ENCODE measurements at places on chromosomes 13 and 19.

DNA sequence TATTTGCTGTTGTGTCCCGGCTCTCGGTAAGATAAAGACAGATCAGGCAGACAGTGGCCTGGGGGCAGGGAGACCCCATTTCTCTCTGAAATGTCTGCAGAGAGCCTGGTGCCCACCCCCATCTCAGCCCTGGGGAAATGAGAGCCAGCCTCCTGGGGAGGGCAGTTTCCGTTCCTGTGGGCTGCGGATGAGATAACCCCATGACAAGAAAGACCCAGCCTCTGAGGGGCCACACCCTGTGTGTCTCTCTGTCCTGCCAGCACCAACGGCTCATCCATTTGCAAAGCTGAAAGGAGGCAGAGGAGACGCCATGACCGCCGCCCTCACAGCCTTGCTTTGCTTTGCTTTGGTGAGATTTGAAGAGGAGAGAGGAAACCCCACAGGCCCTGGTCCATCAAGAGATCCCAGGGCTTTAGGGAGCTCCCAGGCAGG lies 28.1 kb upstream of the KIR3DL3 start:
- no peak for DNase-seq

DNA sequence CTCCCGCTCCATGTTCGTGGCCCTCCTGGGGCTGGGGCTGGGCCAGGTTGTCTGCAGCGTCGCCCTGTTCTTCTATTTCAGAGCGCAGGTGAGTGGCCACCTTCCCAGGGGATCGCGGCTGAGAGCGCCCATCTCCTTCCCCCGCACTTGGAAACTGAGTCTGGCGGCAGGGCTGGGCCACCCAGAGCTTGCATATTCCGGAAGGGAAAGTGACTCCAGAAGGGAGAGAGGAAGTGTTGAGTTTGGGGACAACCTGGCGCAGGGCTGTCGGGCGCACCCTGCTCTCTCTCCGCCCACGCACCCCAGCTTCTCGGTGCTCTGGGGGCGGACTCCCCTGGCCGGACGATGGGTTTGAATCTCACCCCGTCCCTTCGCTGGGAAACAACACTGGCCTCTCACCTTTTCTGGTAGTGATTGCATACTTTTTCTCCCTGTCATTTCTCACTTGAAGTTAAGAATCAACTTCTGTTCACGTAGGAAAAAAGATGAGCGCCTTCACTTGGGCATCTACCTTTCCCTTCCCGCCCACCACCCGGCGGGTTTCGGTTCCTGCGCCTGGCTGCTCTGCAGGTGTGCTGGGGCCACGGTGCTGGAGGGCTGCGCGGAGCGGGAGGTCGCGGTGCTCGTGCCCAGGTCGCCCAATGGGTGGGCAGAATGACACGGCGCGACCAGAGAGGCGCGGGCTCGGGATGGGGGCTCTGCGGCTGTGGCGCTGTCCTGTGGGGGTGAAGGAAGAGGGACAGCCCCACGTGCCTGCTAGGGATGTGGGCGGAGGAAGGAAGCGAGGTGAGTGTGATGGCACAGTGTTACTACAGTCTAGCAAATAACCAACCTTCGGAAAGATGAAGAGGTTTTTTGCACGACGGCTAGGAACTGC lies 721 bp downstream of the TNFSF11 start:
- DNase-seq: peak; percentile 78

DNA sequence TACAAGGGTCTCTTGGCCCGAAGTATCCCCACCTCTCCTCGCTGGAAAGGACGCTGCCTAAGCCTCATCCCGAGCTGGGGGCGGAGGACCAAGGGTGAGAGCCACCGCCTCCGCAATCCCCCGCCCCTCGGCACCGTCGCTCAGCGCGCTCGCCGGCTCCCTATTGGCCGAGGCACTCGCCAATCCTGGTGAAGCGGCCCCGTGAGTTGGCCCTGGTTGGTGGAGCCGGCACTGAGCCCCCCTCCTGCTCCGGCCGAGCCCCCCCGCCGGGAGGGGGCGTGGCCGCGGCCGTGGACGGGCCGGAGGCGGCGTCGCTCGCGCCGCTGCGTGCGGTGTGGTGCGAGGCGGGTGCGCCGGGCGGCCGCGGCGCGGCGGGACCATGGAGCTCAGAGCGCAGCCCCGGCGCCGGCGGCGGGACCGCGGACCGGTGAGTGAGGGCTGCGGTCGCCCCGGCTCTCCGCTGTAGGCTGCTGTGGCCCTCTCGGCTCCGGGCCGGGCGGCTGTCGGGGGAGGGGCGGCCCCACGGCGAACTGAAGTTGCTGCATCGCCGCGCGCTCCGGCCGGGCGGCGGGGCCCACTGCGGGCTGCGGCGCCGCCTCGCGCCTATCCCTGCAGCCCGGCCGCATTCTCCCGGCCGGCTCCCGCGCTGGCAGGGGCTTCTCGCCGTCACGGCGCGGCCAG lies at the start of gene WASF3:
Gene WASF3 (plus strand): TSS at position 291 of the 681 bp plus-strand sequence. CDS start 84,588 bp downstream, outside the sequence.
- DNase-seq: peak; percentile 80

- no peak for DNase-seq
Measured at GRCh38 chr19:27720155-27720554, 1492.8 kb downstream of the UQCRFS1 start.

DNA sequence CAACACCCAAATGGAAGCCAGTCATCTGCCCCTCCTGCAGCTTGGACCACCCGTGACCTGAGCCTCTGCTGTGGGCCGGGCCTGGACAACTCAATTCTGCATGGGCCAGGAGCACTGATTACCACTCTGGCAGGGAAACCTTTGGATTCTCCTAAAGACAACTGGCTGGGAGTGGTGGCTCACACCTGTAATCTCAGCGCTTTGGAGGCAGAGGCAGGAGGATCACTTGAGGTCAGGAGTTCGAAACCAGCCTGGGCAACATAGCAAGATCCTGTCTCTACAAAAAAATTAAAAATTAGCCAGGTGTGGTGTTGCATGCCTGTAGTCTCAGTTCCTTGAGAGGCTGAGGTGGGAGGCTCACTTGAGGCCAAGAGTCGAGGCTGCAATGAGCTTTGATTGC lies 6.5 kb downstream of the EPS15L1 start:
- DNase-seq: no peak

DNA sequence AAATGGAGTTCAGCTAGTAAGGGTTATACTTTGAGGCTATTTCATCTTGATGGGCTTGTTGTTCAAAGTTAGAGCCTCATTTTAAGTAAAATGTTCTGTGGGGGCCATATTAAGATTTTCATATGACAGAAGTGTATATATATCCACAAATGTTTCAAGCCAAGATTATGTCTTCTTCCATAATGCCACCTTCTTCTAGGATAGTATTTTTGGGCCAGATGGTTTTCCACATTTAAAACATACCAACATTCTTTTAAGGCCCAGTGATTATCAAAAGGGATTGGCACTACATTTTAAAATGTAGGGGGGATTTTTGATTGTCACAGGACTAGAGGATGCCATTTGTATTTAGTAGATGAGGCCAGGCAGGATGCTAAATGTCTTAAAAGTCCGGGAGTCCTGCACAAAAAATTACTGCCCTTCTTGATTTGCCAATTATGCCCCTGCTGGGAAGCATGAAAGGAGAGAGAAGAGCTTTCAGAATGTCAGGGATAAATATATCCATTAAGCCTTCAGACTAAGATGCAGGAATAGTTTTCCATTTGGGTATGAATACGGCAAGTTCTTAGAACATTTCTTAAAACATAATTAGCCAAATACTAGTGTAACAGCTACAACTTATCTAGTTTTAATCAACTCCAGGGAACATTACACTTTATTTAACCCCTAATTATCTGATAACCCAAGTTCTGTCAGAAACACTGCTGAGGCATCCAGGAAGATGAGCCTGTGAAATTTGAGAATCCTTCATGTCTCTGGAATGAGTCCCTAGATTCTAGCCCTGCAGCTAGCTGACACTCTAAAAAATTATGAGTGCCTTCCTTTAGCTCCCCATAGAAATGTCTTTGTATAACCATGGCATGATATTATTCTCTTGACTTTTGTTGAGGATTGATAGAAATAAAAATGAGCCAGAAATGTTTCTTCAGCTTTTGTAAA lies 34.0 kb downstream of the ITM2B start:
- no peak for DNase-seq

DNA sequence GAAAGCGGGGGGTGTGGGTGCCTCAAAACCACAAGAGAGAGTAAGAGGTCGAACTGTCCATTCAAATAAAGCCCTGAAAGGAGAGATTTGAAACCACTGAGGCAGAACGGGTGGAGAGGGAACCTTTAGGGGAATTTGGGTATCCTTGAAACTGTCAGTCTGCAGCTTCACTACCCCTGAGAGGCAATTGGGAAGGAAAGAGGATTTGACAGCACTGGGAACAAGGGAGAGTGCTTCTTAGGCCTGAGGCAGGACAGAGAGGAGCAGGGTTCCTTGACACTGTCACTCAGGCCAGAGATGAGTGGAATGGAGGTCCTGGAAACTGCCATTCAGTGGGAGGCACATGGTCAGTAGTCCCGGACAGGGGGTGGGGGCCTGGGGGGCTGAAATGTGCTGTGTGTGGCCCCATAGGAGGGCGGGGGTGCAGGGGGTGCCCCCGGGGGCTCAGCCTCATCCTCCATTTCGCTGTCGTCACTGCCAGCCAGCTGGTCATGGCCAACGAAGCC lies 5.0 kb downstream of the GFY start:
- DNase-seq: no peak

DNA sequence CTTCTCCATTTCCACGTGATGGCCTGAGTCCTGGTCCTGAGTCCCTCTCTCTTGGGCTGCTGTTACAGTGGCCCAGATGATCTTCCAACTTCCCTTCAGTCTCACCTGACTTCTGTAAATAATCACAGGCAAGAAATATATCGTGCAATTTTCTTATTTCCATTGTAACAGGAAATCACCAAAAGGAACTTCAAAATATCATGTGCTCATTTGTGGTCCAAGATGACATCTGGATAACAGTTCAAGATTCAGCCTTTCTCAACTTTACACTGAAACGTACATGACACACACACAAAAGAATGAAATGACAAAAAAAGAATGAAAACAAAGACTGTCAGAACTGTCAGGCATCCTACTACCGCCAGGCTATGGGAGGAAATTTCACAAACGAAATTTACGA lies 22.0 kb upstream of the RAP2A start:
- DNase-seq: no peak

DNA sequence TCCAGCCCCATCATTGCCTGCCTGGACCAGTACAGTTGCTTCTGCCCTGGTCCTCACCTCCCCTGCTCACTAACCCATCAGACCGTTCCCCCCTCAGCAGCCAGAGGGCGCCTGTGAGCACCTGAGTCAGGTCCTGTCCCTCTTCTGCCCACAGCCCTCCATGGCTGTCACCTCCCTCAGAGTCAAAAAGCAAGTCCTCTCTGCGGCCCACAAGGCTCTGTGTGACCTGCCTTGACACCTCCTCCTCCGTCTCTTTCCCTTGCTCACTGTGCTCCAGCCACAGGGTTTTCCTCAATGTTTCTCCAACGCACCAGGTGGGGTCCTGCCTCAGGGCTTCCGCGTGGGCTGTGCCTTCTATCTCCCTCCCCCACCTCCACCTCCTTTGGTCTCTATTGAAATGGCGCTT lies 29.4 kb upstream of the PTPRS start:
- DNase-seq: peak; percentile 64

DNA sequence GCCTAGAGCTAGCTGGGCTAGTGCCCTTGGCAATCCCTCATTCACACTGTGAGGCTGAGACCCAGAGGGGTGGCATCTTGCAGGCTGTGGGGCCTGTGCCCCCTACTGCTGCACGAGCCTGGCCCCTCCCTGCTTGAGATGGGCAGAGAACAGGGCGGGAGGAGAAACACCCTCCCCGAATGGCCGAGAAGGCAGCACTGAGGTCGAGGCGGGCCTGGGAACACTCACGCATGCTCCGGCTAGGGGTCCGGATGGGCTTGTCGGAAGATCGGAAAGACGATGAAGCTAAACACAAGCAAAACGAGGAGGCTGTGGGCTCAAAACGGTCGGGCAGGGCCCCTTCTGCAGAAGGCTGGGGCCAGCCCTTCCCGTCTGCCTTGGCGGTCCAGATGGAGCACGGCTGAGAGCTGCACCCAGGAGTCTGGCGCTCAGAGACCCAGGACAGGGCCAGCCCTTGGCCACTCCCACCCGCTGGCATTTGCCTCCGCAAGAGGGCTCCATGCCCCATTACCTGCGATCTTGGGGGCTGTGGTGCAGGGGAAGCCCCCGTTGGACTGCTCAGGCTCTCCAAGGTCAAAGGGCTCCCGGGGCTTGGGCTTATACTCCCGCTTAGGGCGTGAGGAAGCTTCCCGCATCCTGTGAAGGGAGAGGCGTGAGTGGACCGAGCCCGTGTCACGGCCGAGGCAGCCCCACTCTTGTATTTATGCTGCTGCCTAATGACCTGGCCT lies 18.9 kb downstream of the MPND start:
- no peak for DNase-seq

DNA sequence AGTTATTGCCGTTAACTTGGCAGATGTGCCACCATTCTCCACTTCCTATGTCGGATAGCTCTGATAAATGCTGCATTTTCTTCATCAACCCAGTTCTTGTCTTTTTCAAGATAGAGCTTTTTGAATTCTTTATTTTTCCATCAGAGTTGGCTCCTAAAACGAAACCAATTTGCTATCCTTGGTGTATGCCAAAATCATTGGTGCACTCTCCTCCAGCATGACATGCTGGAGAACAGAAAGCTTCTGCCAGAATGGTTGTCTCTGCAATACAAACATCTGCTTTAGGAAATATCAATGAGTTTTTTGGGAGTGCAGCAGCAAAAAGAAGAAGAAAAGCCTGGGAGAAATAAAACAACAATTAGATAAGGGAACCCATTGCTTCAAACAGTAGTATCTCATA lies 124.2 kb downstream of the CDK8 start:
- no peak for DNase-seq

- DNase-seq: peak; percentile 59
Measured at GRCh38 chr19:937259-937694, 11.4 kb downstream of the ARID3A start.

DNA sequence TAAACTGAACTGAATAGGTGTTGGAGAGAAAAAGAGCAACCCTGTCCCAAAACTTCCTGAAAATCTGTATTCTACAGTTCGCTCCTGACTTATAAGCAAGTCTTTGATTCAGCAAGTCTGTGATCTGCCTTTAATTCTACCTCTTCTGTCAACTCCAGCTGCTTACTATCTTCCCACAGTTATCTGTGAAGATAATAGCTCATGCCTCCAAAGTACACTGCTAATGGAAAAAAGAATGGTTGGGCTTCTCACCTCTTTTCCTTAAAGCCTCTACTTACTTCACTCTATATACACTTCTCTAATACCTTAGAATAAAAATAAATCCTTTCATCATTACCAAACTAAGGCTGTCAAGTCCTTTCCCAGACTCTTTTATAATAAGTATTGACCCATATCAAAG lies 391.5 kb upstream of the MIR17HG start:
- DNase-seq: no peak

Measured in activated CD4-positive, alpha-beta T cell treated with anti-CD3 and anti-CD28 coated beads, Interleukin-10, Interleukin-2, amounts not matched to agents 100 ng/mL and 50 ng/mL, durations not matched to agents 16 hours and 8 hours (primary cell).